ENCODE measurements at places on chromosomes 12 and 14.

- no peak for DNase-seq
Observed at GRCh38 chr14:97185186-97185585, 388.0 kb downstream of the VRK1 start.

DNA sequence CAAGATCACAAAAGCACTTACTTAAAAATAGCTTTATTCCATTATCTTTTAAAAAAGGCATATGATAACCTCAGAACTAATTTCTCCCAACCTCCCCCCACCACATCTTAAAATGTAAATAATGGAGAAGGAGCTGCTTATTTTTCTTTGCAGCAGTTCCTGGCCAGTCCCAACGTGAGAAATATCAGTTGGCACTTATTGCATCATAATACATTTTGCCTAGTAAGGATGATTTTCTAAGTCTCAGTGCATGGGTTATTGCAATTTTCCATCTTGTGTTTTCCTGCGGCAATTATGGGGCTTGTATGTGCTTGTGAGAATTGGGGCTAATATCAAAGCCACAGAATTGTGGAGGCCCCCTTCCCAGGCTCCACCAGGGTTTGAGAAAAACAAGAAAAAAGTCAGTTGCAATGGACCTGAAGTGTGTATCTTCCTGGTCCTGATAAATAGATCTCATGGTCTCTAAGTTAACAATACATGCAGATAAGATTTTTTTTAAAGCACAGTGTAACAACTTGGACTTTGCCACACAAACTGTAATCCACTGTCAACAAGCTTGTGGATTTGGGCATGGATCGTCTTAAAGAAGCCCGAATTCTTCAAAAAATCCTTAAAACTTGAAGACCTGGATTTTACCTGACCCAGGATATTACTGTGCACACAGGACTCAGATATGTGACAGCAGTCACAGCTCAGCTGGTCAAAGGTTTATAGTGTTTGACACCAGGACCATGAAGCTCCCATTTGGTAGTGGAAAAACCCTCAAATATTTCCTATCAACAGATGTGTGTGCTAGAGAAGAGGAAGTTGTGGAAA is 2.8 kb upstream of the WSB2 start:
- no peak for DNase-seq

DNA sequence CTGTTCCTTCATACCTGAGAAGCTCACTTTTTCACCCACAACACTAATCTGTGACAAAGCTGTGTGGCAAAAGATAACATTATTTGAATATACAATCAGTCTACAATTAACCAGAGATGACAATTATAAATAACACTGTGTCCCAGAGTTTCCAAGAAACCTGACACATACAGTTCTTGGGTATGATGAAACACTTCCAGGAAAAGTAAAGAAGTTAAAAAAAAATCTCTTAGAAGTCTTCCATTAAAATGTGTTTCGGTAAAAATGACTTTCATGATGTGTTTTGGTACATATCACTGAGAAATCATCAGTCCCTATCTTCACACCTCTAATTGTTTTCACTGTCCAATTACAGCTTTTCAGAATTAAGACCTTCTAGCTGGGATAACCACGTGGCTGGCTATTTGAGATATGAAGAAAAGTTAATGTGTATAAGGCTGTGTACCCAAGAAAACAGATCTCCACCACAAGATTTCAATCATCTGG is 390.2 kb downstream of the SOX5 start:
- DNase-seq = no peak

- DNase-seq = no peak
Observed at GRCh38 chr12:22101749-22102243, 55.8 kb downstream of the CMAS start.

DNA sequence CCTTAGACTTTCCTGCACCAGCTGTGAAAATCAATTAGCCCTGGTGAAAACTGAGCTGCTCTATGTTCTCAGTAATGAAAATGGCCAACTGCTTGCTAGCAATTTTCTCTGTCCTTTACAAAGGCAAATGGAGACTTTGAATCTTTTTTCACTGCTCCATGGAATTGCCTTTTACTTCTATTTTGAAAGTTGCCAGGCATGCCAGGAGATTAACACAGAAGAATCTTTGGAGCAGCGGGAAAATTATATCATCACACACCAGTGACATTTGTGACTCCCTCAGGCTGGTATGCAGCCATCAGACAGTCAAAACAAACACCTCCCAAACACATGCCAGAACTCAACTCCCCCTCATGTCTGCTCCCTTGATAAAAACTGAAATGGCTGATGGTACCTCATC is 872.0 kb upstream of the FLRT2 start:
- DNase-seq = no peak

DNA sequence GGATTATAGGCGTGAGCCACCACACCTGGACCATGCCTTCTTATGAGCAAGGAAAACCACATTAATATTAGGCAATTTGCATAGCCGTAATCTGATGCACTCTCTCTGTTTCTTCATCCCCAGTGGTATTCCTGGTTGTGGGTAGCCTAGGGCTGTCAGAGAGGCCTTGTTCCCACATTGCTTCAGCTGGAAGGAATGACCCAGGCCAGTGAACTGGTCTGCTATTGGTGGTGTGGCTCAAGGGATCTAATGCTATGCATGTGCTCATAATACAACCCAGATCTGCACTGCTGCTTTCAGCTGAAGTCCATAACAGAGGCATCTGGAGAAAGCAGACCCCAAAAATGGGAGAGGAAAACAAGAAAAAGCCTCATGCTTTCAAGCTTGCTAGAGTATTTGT is 33.1 kb upstream of the G2E3 start:
- DNase-seq = no peak

DNA sequence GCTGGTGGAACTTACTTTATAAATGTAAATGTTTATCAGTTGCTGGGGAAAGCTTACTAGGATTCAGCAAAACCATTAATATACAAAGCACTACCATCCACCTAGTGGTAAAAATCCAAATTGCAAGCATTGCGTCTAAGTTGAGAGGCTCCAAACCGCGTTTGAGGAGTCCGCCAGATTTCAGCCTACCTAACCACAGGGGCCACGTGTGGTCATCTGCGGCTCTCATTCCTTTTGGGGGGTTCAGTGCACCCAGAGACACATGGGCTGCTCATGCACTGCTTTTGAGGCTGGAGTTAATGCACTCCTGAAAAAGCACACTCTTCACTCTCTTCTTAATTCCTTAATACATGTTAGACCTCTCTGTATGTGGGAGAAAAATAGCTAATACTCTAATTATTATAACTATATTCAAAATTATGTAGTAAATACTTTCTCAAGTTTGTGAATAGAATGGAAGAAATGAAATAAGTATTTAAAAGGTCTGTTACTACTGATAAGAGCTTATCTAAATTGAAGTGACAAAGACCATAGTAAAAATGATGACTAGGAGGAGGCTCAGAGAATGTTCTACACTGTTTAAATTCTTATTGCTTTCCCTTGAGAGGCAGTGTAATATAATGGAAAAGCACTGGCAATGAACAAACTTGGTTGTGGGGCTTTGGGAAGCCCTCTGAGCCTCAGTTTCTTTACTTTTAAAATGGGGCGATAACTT is 41.4 kb upstream of the MANSC4 start:
- no peak for DNase-seq

DNA sequence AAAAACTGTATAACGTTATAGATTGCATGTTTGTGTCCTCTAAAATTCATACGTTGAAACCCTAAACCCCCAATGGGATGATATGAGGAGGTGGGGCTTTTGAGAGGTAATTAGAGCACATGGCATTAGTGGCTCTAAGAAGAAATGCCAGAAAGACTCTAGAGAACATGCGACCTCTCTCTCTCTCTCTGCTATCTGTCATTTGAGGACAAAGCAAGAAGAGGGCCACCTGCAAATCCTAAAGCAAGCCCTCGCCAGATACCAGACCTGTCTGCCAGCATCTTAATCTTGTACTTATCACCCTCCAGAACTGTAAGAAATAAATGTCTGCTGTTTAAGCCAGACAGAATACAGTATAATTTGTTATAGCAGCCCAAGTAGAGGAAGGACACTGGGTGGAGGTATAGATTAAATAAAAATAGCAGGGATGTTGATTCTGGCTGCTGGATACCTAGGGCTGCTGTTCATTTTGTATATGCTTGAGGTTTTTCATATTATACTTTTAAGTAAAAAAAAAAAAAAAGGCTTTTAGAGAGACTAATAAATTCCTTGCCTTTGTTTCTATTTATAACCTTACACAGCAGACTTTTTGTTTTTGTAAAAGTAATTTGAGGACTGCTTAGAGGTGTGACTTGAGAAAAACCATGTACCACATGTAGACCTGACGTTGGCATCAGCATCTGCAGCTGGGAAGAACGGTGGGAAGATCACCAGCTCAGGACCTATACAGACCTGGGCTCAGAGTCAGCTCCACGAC is 26.9 kb downstream of the MOK start:
- peak; percentile 45 for DNase-seq

- DNase-seq = no peak
Observed at GRCh38 chr12:54378796-54379397, 5.6 kb downstream of the ZNF385A start.

- DNase-seq = no peak
Observed at GRCh38 chr14:69841656-69842055, 37.6 kb upstream of the SMOC1 start.

- peak; percentile 68 for DNase-seq
Observed at GRCh38 chr14:89399157-89399556, 17.9 kb downstream of the FOXN3 start.

- DNase-seq = no peak
Observed at GRCh38 chr12:31412292-31412801, 86.4 kb upstream of the SINHCAF start.

GRCh38 chr12:19544353-19544752 is 105.1 kb downstream of the AEBP2 start:
- no peak for DNase-seq

- DNase-seq = no peak
Observed at GRCh38 chr14:23365036-23365731, at the start of gene EFS. EFS (minus strand) TSS chr14:23365172; CDS start chr14:23365025, 147 bp downstream.

GRCh38 chr12:100381379-100381778 is 24.5 kb downstream of the SLC17A8 start:
- no peak for DNase-seq

GRCh38 chr12:47088021-47088944 is 8.5 kb upstream of the AMIGO2 start:
- DNase-seq = no peak

DNA sequence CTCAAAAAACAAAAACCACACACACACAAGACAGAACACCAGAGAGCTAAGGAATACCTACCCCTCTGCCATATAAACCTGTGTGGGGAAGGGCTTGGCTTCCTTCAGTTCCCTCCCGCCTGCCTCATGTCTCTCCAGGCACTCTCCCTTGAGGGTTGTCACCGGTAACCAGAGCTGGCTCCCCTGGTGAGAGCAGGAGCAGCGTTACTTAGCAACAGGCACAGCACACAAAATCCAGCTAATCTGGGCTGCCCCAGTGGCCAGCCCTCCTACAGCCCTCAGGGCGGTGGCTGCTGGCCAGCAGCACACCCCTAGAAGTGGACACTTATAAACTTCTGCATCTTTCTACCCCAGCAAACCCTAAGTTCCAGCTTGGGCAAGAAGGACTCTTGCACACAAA is 21.6 kb upstream of the NR4A1 start:
- DNase-seq = peak; percentile 23

- DNase-seq = peak; percentile 54
Observed at GRCh38 chr12:68358532-68359485, 26.6 kb upstream of the MDM1 start.

- DNase-seq = no peak
Observed at GRCh38 chr14:101289230-101289690, 272.0 kb upstream of the DIO3 start.

DNA sequence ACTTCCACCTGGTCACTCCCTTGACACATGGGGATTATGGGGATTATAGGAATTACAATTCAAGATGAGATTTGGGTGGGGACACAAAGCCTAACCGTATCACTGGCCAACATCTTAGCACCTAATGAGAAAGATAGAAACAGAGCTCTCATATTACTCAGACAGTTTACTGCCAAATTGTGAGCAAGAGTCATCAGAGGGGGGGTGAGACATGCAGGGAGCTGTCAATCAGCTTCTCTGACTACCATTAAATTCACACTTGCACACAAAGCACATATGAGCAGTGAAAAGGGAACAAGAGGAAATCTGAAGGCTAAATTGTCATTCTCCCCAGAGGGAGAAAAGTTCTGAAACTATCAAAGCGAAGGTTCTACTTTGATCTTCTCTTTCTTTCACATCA is 78.1 kb upstream of the GRIN2B start:
- DNase-seq = no peak

DNA sequence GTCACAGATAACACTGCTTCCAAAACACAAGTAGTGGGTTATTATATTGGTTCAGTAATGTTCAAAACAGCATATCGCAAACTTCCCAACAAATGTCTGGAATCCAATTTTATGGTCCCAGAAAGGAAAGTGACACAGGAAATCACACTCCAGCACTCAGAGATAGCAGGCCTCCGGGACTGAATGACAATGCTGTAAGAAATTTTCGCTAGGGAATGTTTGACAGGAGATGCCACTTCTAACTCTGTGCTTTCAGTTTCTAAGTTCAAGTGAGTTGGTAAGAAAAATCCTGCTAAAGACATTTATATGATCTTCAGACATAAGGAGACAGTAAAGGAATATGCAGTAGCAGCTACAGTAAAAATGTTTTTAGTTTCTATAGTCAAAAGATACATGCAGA is 93.2 kb downstream of the SLC2A13 start:
- DNase-seq = no peak

- no peak for DNase-seq
Observed at GRCh38 chr12:128137140-128137539, 129.8 kb upstream of the TMEM132C start.

DNA sequence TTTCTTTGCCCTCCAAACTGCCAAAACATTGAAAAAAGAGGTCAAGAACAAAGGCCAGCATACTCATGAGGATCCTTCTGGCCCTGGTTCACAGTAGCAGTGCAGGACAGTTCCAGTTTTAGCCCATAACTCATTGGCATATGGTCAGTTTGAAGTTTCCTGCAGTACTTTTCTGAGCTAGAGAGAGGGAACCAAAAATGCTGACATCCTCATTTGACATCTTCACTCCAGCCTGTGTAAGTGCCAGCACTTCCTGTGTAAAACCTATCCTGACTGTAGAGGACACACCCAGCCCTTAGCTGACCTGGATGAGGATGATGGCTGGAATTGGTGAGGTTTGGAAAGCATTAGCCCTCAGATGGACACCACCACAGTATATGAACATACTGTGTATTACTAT is 84.1 kb downstream of the FGD4 start:
- no peak for DNase-seq

DNA sequence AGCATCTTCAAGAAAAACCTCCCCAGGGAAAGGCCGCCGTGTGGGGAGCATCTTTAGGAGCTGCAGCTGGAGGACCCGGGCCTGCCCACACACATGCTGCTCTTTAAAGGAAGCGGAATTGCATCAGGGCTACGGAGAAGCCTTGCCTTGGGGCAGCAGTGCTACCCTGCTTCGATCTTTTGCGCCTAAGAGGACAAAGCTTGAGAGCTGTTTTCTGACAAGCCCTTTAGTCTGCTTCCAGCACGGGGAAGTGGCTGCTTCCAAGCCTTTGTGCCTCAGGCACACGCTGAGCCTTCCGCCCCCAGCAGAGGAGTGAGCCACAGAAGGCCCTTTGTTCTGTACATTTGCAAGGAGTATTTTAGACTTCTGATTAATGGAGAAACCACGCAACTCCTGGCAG is 31.5 kb downstream of the COA8 start:
- peak; percentile 50 for DNase-seq

GRCh38 chr12:71400481-71400880 is 39.1 kb upstream of the LGR5 start:
- DNase-seq = no peak

All from NCI-H187 (cell line).